ENCODE measurements at places on chromosomes 1 and 21.

DNA sequence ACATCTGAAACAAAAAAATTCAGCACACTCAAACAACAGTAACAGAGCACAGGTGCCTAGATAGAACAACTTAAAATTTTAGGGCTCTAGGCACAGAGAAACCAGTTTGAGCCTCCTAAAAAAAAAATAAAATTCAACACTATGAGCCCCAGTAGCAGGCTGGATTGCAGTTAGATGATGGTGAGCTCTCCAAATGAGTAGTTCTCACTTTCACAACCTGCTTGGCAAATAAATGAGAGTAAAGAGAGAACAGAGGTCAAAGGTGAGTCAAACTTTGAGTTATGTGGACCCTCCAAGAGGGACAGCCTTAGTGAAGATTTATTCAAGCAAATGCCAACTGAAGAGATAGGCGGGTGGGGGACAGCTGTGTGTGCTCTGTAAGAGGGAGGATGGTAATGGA, 3.6 kb downstream of the BEND5 start:
- DNase-seq, result no peak

DNA sequence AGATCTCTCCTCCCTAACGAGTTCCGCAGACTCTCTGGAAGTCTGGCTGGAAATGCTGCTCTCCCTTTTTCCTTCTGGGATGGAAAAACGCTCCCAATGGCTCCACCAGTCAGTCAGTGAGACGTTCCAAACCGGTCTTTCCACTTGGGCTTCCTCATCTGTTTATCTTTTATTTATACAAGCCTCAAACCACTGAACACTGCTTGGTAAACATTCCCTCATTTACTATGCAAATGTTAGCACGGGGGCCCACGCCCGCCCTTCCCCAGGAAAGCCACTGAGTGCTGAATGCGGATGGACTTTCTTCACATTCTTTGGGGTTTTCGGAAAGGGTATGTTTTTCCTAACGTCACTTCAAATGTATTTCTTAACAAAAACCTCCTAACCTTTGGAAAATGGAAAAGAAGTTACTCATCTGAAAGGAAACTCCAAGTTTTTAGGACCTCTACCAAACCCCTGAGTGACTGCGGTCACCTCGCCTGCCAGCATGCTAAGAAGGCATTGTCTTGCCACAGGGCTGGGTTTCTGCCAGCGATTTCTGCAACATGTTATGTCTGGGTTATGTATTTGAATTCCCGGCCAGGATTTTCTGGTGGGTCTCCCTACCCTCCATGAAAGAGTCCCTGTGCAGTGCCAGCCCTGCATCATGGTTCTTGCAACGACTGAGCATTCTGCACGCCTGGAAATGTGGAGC, 14.0 kb upstream of the UMODL1 start:
- no peak for DNase-seq

DNA sequence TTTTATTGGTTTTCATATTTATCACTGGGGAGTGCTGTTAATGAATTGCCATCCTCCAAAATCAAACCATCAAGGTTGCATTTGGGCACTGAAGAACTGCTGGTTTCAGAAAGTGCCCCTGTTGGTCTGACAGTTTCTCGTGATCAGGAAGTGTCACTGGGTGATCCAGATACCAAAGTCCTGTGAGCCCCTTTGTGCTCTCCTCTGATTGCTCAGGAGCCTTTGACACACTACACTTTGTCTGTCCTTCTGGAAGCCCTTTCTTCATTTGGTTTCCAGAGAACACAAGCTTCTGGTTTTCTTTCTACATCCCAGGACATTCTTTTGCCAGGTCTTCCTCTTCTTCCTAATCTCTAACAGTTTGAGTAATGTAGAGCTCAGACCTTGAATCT, 165.8 kb upstream of the PROX1 start:
- DNase-seq, result no peak

- DNase-seq, result no peak
Observed at GRCh38 chr1:94928293-94928939, 1.5 kb upstream of the CNN3 start.

GRCh38 chr1:87334351-87335174, 5.9 kb downstream of the LMO4 start:
- DNase-seq, result no peak

DNA sequence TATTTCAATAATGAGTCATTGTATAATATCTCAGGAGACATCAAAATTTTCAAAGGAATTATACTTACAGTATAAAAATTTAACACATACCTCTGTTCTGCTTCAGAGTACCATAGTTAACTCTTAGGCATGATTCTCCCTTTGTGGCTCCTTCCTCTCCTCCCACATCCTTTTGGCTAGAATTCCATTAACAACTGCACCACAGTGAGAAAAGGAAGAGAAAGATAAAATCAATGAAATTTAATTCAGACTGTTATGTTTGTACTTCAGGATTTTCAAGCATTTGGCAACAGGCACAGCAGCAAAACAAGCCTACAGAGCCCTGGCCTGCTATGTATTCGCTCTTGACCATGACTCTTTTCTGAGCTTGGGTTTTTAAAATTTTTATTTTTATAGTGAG, 57.2 kb upstream of the SGIP1 start:
- no peak for DNase-seq

- no peak for DNase-seq
Observed at GRCh38 chr1:21931171-21932093, 5.7 kb downstream of the HSPG2 start.

GRCh38 chr21:29166853-29167252, 36.4 kb downstream of the MAP3K7CL start:
- DNase-seq, result no peak

GRCh38 chr1:16387201-16388188, 20.5 kb downstream of the SZRD1 start:
- no peak for DNase-seq

Measured in CD8-positive, alpha-beta memory T cell (primary cell).